Karpas-422 (cell line): ENCODE measurements at places on chromosomes 11 and 22. TPM values are rescaled to one million over a fixed set of nuclear protein-coding genes. Genes with fewer than 3 reads are reported as not detected.
A peak's percentile ranks its signal among the peaks of the same experiment; 100 is the strongest.

DNA sequence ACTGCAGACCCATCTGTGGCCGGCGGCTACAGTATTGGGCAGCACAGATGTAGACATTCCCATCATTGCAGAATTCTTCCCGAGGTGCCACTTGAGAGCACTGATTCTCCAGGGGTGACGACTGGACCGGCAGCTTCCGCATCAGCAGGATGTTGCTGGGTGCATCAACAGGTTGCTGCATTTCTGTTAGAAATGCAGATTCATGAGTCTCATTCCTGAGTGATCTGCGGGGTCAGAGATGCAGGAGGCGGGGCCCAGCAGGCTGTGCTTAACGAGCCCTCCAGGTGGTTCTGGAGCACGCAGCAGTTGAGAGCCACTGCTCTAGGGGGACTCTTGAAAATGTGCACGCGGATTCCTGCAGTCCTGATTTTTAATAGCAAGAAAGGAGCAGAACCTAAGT lies 321.8 kb downstream of the TBC1D22A start:
- no peaks in the 10 kb centered on the region for H3K4me1 ChIP-seq
- no peaks in the 10 kb centered on the region for H3K27me3 ChIP-seq
- DNase-seq = no peak

DNA sequence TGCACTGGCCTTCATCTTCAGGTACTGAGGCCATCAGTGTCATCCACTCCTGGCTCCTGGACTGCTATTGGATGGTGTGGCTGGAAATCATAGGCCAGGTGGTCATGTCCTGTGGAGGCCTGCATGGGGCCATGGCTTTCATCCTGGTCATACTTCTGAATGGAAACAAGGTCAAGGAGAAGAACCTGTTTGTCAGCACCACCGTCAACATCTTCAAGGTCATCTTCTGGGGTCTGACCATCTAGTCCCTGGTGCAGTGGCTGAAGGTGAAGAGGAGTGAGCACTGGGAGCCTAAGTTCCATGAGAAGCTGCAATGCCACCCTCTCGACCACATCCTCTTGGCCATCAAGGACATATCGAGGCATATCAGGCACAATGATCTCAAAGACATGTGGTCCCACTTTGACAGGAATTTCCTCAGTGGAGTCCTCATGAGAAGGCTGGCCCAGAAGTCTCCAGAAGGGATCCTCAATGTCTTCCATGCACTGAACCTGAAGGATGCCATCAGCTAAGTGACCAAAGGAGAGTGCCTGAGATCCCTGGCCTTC lies 120.0 kb upstream of the SERPIND1 start:
- no peak overlapping the region for H3K27ac ChIP-seq
- no peaks in the 10 kb centered on the region for H3K36me3 ChIP-seq
- 0 out of 2 replicates have a peak, but pooled peaks cover 3% of the 10 kb centered on the region for H3K27me3 ChIP-seq
- no peak for DNase-seq
- H3K4me3 ChIP-seq = no peak overlapping the region

- no peak for DNase-seq
- H3K4me1 ChIP-seq = no peaks in the 10 kb centered on the region
- no peaks in the 10 kb centered on the region for H3K27me3 ChIP-seq
- no peak overlapping the region for H3K4me3 ChIP-seq
Measured at GRCh38 chr22:19266547-19267086, 24.9 kb downstream of the CLTCL1 start.

GRCh38 chr11:111745719-111746504 lies 20.3 kb downstream of the PPP2R1B start:
- H3K36me3 ChIP-seq = peaks cover 91% of the 10 kb centered on the region
- H3K4me1 ChIP-seq = no peaks in the 10 kb centered on the region
- H3K27ac ChIP-seq = no peak overlapping the region

DNA sequence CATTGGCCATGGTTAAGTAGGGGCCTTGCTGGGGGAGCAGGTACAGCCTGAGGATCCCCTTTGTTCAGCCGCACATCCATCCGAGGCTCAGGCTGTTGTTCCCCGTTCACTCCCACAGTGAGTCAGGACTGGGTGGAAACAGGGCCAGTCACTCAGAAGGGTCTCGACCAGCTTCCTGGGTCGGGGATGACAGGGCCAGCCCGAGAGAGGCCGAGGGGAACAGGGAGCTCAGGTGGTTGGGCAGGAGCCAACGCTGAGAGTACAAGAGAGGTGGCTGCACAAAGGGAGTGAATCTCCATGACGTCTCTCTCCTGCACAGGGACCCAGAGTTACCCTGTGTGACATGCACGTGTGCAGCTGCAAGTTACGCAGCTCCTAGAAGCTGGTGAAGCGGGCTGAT lies 97.2 kb upstream of the SHANK2 start:
- no peaks in the 10 kb centered on the region for H3K4me1 ChIP-seq
- no peaks in the 10 kb centered on the region for H3K27me3 ChIP-seq
- no peak overlapping the region for H3K27ac ChIP-seq
- DNase-seq = no peak
- H3K36me3 ChIP-seq = no peaks in the 10 kb centered on the region

- DNase-seq = no peak
- H3K27ac ChIP-seq = no peak overlapping the region
- peaks cover 30% of the 10 kb centered on the region for H3K36me3 ChIP-seq
- H3K27me3 ChIP-seq = no peaks in the 10 kb centered on the region
Measured at GRCh38 chr11:121476379-121477032, 23.7 kb upstream of the SORL1-AS1 start.

DNA sequence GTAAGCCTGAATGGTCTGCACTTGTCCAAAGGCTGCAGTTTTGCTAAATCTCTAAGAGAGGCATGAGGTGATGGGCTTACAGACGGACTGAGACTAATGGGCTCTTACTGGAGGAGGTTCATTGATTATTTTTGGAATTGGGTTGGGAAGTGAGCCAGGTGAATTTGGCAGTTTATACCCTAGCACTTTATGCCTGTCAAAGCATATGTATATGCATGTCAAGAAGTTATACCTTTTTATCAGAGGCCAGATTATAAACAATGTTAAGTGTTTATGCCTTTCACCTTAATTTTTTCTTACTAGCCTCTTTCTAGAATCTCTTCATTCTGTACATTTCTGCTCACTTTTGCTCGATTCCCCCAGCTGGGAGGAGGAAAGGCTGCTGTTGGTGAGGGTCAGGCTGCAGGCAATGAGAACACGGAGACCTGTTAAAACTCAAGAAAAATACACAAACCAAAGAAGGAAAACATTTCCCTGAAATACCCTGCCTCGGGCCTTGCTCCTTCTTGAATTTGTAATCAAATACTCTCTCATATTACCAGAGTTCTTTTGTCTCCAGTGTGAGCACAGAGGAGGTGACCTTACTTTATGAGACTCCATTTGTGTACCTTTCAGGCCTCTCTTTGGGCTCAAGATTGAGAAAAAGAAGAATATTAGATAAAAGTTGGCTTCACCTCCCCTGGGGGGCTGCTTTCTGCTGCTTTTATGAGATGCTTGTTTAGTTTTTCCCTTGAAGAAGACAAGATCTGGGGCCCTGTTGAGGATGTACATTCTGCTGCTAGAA lies 19.6 kb downstream of the NAT10 start:
- no peak for DNase-seq
- H3K27me3 ChIP-seq = no peaks in the 10 kb centered on the region
- no peak overlapping the region for H3K27ac ChIP-seq

GRCh38 chr11:40508303-40508702 lies 951.1 kb downstream of the LRRC4C start:
- no peak overlapping the region for H3K27ac ChIP-seq
- no peaks in the 10 kb centered on the region for H3K36me3 ChIP-seq
- H3K4me3 ChIP-seq = no peak overlapping the region
- no peaks in the 10 kb centered on the region for H3K4me1 ChIP-seq

DNA sequence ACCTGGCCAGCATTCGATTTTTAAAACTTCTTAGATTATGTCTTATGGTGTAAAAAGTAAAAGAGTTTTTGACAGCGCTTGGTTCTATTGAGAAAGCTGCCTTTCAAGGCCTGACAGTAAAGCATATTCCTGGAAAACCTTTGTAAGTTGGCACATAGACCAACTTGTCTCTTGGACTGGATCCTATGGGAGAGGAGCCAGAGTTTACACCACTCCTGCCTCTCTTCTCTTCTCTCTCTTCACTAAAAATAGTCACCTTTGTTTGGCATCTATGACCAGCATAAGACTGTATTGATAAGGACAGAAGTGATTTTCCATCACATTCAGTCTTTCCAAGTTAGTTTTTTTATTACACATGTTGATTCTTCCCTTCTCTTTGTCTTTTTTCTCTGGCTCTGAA lies 33.7 kb downstream of the CSRP3 start:
- no peak overlapping the region for H3K27ac ChIP-seq
- H3K4me1 ChIP-seq = no peaks in the 10 kb centered on the region
- DNase-seq = no peak
- no peaks in the 10 kb centered on the region for H3K27me3 ChIP-seq
- no peak overlapping the region for H3K4me3 ChIP-seq
- peaks cover 64% of the 10 kb centered on the region for H3K36me3 ChIP-seq

DNA sequence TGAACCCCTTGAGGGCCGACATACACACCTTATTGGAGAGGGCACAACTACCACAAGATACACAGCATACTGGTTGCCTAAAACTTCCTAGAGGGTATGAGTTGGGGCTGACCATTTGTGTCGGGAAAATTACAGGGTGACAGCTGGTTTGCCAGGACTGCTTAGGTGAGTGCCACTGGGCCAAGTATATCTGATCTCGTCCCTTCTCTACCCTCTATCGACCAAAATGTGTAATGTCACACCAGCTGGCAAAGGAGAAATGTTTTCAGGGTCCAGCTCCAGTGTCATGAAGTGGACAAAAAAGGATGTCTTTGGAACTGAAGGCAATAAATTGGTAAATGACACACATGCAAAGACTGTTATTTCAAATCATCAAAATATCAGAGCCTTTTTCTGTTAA lies 126.1 kb downstream of the PGR start:
- peak; percentile 56 for DNase-seq
- no peak overlapping the region for H3K4me3 ChIP-seq
- H3K4me1 ChIP-seq = no peaks in the 10 kb centered on the region
- no peaks in the 10 kb centered on the region for H3K36me3 ChIP-seq
- H3K27ac ChIP-seq = no peak overlapping the region

- no peak overlapping the region for H3K27ac ChIP-seq
- no peaks in the 10 kb centered on the region for H3K36me3 ChIP-seq
- H3K4me1 ChIP-seq = peaks cover 23% of the 10 kb centered on the region
- H3K4me3 ChIP-seq = no peak overlapping the region
- no peak for DNase-seq
- H3K27me3 ChIP-seq = no peaks in the 10 kb centered on the region
Measured at GRCh38 chr11:80077113-80077512, 636.3 kb upstream of the TENM4 start.

DNA sequence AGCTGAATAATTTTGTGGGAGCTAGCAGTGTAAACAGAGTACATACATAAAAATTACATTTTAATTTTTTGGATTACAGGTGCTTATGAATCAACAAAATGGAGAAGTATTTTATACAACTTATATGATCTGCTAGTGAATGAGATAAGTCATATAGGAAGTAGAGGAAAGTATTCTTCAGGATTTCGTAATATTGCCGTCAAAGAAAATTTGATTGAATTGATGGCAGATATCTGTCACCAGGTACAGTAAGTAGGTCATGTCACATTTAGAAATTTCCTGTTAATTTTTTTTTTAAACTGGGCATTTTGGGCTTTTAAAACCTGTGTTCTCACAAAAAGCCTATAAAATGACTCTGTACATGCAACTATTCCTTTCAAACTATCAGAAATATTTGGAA lies 24.0 kb downstream of the ATM start:
- H3K27me3 ChIP-seq = no peaks in the 10 kb centered on the region
- peaks cover 80% of the 10 kb centered on the region for H3K36me3 ChIP-seq
- no peak overlapping the region for H3K27ac ChIP-seq
- H3K4me3 ChIP-seq = no peak overlapping the region
- DNase-seq = no peak

DNA sequence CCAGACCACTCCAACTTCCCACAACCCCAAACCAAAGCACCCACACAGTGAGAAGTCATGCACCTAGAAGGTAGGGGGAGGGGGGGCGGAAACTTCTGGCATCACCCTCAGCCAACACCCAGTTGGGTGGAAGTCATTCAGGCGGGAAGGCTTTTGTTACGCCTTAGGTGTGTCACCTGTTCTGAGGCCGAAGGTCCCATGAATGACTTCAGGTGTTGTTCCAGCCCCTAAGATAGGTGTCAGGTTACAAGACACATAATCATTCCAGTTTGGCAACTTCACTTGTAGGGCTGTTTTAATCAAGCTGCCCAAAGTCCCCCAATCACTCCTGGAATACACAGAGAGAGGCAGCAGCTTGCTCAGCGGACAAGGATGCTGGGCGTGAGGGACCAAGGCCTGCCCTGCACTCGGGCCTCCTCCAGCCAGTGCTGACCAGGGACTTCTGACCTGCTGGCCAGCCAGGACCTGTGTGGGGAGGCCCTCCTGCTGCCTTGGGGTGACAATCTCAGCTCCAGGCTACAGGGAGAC lies at the start of gene TMPRSS4:
TSS of gene TMPRSS4 (plus strand) at position 325 of the 528 bp plus-strand sequence. CDS start 225 bp downstream, outside the sequence.
- H3K27me3 ChIP-seq = no peaks in the 10 kb centered on the region

DNA sequence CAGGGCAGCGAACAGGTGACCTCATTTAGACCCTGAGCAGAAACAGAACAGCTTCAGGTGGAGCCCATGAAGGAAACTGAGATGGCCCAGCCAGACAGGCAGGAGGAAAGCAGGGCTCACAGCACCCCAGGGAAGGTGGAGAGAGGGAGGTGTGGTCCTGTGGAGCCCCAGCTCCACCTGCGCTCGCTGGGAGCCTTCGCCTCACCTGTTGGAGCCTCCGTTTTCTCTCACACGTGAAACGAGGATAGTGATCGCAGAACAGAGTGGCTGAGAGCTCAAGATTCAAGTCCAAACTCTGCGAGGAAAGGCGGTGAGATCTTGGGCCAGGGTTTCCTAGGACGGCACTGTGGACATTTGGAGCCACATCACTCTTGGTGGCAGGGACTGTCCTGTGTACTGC lies 8.6 kb upstream of the CERK start:
- H3K4me1 ChIP-seq = no peaks in the 10 kb centered on the region
- no peaks in the 10 kb centered on the region for H3K27me3 ChIP-seq
- H3K4me3 ChIP-seq = no peak overlapping the region
- no peak for DNase-seq

GRCh38 chr22:24401931-24402367 lies 25.4 kb upstream of the ADORA2A start:
- H3K4me3 ChIP-seq = peak overlapping the region; percentile 59; the same call in 1 of the 2 replicates
- H3K36me3 ChIP-seq = peaks cover 16% of the 10 kb centered on the region; the same call in 1 of the 2 replicates
- no peaks in the 10 kb centered on the region for H3K27me3 ChIP-seq
- no peak for DNase-seq

GRCh38 chr11:60530454-60531100 lies 15.4 kb downstream of the MS4A13 start:
- H3K36me3 ChIP-seq = no peaks in the 10 kb centered on the region
- no peak overlapping the region for H3K27ac ChIP-seq
- H3K27me3 ChIP-seq = no peaks in the 10 kb centered on the region
- no peak overlapping the region for H3K4me3 ChIP-seq

The MFRP gene
- not detected in 2 replicates for total RNA-seq

The TMEM191C gene
- 1.1 and 1.2 TPM in 2 replicates for total RNA-seq

The CNTF gene
- total RNA-seq = 0.76 and 4.1 TPM in 2 replicates

The PANX3 gene
- not detected in 2 replicates for total RNA-seq

The SCN3B gene
- total RNA-seq = not detected in 2 replicates

The C11orf97 gene
- not detected in 2 replicates for total RNA-seq

The LRRC75B gene
- 3.6 and 6.9 TPM in 2 replicates for total RNA-seq

The WNT7B gene
- total RNA-seq = not detected in 2 replicates

The JHY gene
- not detected in 2 replicates for total RNA-seq
